Posterior vena cava (tissue), 2 donors: ENCODE measurements at places on chromosomes 11 and 22. TPM values are rescaled to one million over a fixed set of nuclear protein-coding genes. Genes with fewer than 3 reads are reported as not detected.

GRCh38 chr11:55942785-55943392 is 6.7 kb upstream of the OR5I1 start:
- DNase-seq, result no peak

GRCh38 chr11:86551288-86552092 is 120.9 kb downstream of the ME3 start:
- no peak for DNase-seq

- DNase-seq, result no peak
These were observed 32.7 kb downstream of the FLI1 start for GRCh38 chr11:128726458-128727139.

DNA sequence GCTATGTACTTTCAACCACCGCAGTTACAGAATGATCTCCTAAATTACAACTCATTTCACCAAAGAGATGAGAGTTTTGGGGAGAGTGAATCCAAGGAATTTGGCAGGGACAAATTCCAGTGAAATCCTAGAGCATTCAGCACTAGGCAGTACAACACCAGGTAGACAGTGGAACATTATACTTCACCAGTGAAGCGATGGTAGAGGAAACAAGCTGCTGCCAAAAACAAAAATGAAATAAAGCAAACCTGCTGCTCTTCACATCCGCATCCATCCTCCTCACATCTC is 16.9 kb downstream of the SMCO4 start:
- no peak for DNase-seq

- DNase-seq, result no peak
These were observed 102.6 kb downstream of the RELT start for GRCh38 chr11:73478737-73479347.

DNA sequence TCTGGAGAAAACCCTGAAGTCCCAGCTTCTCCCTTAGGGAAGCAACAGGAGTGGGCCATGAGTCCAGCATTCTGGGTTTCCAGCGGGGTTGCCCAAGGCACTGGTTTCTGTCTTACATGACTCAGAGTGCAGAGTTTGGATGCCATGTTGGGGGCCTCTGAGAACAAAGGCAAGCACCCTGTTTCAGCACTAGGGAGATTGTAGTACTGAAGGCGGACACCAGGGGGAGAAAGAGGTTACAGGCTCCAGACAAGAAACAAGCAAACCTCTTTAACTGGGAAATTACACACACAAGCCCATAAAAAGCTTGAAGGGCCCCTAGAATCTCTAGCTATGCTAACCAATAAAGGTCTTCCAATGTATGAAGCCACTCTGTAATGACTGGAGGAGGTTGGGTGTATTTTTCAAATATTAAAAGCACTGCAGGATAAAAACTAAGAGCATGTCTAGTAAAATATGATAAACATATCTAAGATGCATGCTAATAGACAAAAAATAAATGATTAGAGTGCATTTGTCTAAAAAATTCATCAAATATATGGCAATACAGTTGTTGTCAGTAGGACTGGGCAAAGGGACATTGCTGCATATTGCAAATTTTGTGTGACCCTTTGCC is 7.1 kb downstream of the MS4A6E start:
- no peak for DNase-seq

DNA sequence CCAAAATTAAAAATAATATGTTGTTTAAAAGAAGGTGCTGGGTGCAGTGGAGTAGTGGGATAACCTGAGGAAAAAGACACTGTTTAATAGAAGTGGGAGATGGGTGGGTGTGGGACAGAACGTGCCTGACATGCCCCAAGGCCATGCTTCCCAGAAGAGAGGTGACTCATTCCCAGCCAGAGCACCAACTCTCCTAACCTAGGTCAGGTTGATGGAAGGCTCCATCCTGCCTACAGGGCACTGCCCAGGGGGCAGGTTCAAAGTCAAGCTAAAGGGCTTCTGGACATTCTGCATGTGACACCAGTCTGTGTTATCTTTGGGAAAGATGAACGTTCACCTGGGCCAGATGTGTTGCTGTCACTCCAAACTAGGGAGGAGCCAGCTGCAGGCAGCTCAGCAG is 453.1 kb downstream of the SOX6 start:
- no peak for DNase-seq

DNA sequence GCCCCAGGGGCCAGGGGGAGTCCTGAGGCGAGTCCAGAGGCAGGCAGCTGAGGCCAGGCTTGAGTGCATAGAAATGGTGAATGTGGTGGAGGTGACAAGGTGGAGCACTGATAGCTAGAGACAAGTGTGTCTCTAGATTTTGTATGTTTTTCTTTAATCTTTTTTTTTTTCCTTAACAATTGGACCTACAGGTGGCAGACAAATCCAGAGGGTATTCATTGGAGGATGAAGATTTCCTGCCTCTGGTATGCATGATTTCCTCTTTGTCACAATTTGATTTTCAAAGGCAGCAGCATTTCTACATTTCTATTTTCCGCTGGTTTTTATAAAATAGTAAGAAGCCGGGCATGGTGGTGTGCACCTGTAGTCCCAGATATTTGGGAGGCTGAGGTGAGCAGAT is 47.7 kb upstream of the DKK3 start:
- DNase-seq, result no peak

Gene CSF2RB
- 10.5 TPM for total RNA-seq

Gene PKDREJ
- 0.09 TPM for total RNA-seq
